ENCODE measurements at places on chromosomes 6 and 20.

DNA sequence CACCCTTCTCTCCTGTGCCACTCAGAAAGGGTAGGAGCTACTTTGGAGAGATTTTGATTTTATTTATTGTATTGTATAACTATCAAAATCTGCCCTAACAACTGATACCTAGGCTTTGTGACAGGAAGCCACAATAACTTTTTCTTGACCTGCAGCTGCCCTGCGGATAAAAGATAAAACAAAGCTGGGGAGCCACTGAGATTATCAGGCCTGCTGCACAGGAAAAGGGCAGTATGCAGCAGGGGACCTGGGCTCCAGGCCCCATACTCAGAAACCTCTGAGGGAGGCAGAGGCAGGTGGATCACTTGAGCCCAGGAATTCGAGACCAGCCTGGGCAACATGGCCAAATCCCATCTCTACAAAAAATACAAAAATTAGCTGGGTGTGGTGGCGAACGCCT is 980 bp upstream of the SNX21 start:
- no peak for DNase-seq

DNA sequence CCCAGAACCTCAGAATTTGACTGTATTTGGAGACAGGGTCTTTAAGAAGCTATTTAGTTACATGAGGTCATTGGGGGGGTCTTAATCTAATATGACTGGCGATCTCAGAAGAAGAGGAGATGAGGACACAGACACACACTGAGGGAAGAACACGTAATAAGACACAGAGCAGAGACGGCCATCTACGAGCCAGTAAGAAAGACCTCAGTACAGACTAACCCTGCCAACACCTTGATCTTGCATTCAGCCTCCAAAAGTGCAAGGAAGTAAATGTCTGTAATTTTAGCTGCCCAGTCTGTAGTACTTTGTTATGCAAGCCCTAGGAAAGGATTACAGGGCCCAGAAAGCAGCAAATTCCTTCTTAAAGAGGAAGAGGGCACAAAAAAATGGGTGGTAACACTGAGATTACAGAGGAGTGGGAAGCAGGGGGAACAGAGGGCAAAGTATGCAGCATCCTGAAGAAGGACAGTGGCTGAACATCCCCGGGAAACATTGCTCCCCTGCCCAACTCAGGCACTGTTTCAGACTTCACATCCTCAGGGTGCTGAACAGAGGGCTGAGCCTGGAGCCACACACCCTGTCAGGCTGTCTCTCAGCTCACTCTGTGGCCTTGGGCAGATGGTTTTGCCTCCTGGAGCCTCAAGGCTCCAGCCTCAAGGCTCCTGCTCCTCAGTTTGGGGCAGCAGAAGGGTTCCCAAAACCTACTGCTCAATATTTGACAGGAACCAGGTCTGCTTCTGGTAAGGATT is 27.9 kb upstream of the SIRPG start:
- DNase-seq, result no peak

DNA sequence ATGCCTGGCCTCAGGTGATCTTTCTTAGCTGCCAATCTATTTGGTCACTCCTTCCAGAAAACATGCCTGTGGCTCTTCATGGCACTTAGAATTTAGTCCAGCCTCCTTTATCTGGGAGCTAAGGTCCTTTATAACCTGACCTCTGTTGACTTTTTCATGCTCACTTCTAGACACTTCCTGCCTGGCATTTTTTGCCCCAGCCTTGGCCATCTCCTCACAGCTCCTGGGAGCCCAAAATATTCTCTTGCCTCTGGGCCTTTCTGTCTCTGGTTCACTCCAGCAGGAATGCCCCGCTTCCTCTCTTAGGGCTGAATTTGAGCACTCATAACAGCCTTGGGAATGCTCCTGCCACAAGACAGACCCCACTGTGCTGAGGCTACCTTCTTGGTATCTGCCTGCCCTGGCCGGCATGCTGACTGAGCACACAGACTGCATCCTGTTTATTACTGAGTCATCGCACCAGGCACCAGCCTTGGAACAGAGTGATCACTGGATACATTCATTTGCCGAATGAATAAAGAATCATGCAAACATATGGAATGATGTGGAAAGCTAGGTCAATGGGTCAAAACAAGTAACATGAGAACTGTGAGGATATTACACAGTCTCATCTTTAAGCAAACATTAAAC is 5.8 kb upstream of the EEF1E1 start:
- DNase-seq, result no peak

DNA sequence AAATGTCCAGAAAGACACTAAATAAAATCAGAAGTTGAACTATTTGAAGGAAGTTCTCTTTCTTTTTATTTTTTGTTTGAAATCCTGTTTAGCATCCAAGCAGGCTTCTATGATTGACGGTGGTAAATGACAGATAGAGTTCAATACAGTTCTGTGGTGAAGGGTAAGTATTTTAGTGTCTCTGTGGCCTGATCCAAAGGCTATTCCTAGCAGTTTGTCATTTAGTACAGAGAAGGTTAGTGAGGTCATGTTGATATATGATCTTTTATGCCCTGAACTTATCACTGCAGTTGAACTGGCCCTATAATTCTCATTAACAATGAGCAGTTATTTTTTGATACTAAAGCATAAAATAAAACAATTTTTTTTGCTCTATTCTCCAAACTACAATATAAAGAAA is 144.7 kb upstream of the HDAC2 start:
- no peak for DNase-seq

DNA sequence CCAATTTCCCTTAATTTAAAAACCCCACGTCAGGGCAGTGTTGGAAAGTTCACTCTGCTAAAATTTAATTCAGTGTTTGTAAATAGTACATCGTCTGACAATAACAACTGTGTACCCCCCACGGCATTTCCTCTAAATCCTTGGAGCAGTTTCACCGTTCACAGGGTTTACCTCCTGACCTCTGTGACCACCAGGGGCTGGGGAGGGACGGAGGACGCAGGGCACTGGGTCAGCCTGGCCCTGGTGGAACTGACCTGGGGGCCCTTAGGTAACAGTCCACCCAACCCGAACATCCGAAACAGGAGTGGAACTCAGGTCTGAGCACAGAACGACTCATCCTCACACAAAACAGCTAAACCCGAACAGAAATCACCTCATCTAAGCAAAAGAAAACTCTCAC is 2.1 kb downstream of the ZBTB46 start:
- no peak for DNase-seq

GRCh38 chr6:169930799-169931198 is 179.4 kb downstream of the ERMARD start:
- DNase-seq, result no peak

- DNase-seq, result no peak
Measured at GRCh38 chr6:31945154-31945506, 765 bp upstream of the CFB start.

- DNase-seq, result no peak
Measured at GRCh38 chr6:6875818-6876470, 231.8 kb upstream of the RREB1 start.

GRCh38 chr6:3457710-3458602 is 1.1 kb upstream of the SLC22A23 start:
- no peak for DNase-seq

GRCh38 chr6:43143235-43144128 is 27.6 kb upstream of the SRF start:
- peak; percentile 64 for DNase-seq

DNA sequence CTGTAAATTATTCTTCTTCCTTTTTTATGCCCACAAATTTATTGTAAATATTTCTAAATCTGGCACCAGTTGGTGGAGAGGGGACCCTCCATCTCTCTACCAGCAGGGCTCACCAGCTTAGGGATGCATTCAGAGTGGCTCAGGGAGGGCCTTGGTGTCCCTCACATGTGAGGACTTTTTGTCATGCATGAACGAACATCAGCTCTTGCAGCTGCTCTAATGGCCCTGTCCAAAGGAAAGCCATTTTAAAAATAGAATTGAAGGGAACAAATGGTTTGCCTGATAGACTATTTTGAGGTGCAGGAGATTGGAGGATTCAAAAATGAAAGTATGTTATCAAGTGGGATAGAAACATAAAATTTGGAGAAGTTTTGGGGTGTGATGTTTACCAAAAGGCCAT is 37.5 kb upstream of the KLHL31 start:
- no peak for DNase-seq

DNA sequence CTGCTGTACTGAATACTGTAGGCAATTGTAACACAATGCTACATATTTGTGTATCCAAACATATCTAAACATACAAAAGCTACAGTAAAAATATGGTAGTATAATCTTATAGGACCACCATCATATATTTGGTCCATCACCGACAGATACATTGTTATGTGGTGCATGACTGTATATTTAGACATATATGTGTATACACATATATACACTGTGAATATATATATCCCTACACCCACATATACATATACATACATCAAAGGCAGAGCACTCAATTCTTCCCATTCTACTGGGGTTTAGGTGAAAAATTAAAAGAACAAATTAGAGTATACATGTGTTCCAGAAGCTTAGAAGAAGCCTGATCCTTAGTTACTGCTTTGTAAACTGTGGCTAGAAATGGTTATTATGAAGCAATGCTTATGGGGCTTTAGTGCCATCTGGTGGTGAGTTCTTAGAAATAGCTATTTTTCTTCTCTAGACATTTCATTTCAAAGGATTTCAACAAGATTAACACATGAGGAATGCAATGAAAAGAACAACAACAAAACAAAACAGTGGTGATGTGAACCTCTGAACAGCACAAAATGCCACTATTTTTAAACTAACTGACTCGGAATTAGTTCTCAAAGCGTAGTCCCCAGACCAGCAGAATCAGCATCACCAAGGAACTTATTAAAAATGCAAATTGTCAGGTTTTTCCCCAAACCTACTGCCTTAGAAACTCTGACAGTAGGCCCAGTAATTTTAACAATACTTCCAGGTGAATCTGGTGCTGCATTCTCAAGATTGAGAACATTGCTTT is 38.0 kb downstream of the PKHD1 start:
- no peak for DNase-seq

GRCh38 chr20:59063358-59064213 is 21.0 kb upstream of the PRELID3B start:
- no peak for DNase-seq

- DNase-seq, result no peak
Measured at GRCh38 chr6:43948527-43949485, 178.4 kb downstream of the MRPL14 start.

DNA sequence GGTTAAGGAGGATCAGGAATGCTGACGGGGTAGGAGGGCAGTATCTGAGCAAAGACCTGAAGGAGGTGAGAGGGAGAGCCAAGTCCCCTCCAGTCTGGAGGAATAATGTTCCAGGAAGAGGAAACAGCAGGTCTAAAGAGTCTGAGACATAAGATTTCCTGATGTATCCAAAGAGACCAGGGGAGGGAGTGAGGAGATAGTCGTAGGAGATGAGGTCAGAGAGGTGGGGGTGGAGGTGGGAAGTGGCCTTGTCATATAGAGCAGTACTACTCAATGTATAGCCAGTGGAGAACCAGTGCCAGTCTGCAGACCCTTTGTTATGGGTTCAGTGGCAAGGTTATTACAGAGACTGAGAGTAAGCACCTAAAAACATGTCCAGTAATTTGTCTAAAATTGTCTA is 130.6 kb downstream of the COL9A1 start:
- no peak for DNase-seq

DNA sequence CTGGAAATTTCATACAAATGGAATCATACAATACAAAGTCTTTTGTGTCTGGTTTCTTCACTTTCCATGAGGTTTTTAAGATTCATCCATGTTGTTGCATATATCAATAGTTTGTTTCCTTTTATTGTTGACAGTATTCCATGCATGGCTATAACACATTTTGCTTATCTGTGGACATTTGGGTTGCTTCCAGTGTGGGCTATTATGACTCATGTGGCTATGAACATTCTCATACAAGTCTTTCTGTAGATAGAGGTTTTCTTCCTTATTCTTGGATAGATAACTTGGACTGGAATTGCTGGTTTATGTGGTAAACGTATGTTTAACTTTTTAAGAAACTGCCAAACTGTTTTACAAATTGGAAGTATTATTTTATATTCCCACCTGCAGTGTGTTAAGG is 30.0 kb upstream of the KIF6 start:
- DNase-seq, result no peak

DNA sequence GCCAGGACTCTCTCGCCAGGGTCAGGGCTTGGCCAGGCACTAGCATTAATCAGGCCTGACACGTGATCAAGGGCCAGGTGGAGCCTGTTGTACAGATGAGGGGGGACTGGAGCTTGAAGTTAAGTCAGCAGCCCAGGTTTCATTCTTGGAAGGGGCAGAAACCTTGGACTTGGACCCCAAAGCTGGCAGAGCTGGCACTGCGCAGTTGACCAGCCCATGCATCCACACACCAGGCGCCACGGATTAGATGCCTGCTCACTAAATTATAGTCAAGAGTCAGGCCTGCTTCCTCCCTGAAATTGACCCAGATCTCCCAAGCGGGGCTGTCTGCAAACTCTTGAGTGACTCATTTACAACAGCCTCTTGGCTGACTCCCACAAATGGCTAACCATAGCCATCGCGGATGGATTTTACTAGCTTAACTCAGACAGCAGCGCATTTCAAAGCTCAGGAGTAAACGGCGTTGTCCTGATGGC is 4.1 kb upstream of the TAF4 start:
- DNase-seq, result no peak

GRCh38 chr20:35767683-35768481 is 3.9 kb upstream of the PHF20 start:
- no peak for DNase-seq

DNA sequence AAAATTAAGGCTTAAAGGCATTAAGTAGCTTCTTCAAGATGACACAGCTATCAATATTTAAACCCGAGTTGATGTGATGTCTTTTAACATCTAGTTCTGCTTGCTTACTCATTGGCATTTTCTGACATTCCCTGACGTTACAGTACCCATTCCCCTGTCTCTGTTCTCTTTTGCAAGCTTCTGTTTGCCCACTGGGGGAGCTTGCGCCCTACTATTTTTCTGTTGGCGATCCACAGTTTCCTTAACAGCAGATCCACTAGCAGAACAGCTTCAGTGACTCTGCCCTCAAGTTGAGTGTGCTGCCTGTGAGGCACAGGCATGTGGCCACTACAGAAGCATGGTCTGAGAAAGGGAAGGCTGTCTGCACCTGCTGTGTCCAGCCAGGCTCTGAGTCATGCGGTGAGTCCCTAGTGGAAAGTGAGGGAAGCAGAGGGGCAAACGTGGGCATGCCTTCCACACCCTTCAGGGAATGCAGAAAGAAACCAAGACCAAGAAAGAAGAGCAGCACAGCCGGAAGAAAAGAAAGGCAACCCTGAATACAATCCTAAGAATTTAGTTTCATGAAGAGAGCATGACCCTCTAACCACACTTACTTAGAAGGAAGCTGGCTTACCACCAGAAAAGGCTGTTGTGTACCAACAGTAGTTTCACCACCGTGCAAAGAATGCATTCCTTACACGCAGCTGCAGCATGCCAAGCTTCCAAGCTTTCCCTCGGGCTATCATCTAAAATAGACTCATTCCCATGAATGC is 97.7 kb upstream of the VGLL2 start:
- no peak for DNase-seq

- no peak for DNase-seq
Measured at GRCh38 chr6:134347885-134348805, 30.2 kb upstream of the SGK1 start.

GRCh38 chr6:19052219-19052618 is 665.1 kb downstream of the RNF144B start:
- no peak for DNase-seq

DNA sequence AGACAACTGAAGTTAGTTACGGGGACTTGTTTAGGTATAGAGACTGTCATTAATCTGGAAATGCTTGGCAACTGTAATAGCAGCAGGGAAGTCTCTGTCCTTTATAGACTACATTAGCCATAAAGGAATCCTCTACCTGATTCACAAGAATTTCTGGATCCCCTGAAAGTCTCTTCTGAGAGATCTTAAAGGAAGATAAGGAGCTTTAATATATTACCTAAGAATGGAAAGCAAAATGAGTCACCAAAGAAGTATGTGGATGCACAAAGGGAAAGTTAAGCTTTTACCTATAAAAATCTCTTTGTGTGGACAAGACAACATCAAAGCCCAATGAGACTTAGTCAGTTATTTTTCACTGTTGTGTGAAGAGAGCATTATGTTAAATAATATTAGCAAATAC is 92.2 kb upstream of the RSPO3 start:
- no peak for DNase-seq
